DMS 273 treated with DMSO at 0.1 percent for 48 hours (cell line): ENCODE measurements at places on chromosomes 5 and 9.

- no peak for DNase-seq
These were observed 12.5 kb downstream of the SELENOP start for GRCh38 chr5:42799241-42799608.

DNA sequence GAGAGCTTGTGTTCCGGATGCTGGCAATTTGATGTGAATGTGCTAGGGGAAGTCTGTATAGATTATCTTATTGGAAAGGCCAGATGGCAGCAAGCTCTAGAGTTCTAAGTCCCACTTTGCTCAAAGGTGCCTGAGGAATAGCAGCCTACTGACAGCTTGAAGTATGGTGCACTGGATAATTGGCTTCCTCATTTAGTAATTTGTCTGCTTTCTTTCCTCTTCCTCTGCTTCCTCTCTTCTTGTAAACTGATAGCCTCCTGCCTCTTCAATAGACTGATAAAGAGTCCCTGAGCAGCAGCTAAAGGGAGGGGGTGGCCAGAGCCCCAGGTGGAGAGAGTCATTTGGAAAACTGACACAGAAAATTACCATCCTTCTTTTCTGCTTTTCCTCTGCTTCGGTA, 177.3 kb downstream of the FGF1 start:
- DNase-seq: peak; percentile 61

DNA sequence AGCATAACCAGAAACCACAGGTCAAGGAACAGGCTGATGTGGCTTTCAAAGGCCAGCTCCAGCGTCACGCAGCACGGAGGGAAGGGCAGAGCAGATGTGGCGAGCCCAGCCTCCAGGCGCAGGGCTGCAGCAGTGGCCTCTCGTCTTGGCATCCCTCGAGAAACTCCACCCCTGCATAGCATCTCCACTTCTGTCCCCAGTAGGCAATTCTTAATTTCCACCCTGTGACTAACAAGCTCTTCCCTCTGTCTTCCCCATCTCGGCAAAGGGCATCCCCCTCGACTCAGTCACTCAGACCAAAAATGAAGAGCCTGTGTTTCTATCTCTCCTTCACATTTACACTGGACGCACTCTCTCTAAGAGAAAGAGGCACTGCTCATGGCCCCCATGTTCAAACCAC, 1.7 kb upstream of the CACNA1B start:
- DNase-seq: no peak

DNA sequence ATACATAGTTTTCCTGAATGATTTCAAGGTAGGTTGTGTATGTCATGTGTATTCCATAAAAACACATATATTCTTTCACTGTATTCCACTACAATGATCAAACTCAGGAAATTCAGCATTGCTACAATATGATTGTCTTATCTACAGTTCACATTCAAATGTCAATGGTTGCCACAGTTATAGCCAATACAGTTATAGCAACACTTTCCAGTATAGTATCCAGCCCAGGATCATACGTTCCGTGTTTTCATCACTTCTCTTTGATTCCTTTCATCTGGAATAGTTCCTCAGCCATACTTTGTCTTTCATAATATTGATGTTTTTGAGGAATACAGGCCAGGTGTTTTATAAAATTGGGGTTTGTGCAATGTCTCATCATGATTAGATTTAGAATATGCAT, 9.5 kb downstream of the OR2S2 start:
- DNase-seq: no peak

- no peak for DNase-seq
These were observed 78.1 kb downstream of the PHF2 start for GRCh38 chr9:93654351-93654961.

DNA sequence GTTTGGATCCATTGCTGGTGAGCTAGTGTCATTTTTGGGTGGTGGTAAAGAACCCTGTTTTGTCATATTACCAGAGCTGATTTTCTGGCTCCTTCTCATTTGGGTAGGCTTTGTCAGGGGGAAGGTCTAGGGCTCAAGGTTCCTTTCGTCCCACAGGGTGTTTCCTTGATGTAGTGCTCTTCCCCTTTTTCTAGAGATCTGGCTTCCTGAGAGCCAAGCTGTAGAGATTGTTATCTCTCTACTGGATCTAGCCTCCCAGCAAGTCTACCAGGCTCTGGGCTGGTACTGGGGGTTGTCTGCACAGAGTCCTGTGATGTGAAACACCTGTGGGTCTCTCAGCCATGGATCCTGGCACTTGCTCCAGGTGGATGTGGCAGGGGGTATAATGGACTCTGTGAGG, 145.9 kb downstream of the HINT1 start:
- no peak for DNase-seq

DNA sequence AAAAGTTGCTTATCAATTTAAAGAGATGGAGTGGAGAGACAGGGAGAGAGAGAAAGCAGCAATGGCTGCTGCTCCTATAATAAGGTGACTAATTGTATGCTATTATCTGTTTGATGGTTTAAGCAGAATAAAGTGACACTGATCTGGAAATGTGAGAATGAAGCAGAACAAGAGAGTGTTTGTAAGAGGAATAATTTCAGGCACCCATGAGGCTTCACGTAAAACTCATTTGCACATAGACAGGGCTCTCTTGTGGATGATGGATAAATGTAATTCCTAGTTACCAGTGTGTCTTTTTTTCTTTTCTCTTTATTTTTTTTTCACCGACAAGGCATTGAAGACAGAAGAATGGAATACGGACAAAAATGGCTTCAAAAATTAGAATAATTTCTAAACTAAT, 228.8 kb upstream of the TYRP1 start:
- DNase-seq: no peak

DNA sequence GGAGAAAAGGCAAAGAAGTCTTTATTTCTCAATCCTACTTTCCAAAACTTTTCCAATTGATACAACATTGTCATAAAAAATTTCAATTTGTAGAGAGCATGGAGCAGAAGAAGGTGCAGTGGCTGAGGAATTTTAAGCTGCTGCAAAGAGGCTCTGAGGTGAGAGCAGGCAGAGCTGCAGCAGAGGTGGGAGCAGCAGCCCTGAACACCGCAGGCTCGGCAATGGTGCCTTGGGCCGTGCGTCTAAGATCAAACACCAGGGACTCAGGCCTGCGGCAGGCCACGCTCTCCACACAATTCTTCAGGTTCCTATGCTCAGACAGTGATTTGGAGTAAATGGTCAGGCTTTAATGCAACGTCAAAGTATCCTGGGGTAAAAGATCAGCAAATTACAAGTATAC, 46.3 kb downstream of the SIL1 start:
- no peak for DNase-seq

GRCh38 chr5:125717209-125717608, 706.0 kb upstream of the GRAMD2B start:
- DNase-seq: no peak

- DNase-seq: no peak
These were observed 16.6 kb upstream of the ANP32B start for GRCh38 chr9:97966493-97966892.

- DNase-seq: peak; percentile 94
These were observed at the start of gene SPATA24 for GRCh38 chr5:139403787-139404483. Gene SPATA24 (minus strand): TSS chr5:139404089. CDS start chr5:139404060, 29 bp downstream.

DNA sequence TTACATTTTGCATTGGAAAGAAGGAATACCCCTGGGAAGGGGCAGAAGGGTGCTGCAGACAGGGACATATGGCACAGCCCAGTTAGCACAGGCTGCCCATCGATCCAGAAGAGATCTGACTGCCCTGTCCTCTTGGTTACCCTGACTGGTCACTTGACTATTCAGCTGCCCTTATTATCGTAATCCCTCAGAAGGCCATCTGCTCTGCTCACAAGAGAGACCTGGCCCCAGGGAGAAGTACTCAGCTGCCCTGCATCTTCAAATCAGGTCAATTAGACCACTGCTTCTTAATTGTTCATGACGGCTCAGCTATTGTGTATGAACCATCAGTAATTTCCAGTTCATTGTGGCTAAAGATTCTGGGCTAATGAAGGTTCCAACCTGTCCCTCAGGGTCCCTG, 345.0 kb downstream of the TLE1 start:
- no peak for DNase-seq

DNA sequence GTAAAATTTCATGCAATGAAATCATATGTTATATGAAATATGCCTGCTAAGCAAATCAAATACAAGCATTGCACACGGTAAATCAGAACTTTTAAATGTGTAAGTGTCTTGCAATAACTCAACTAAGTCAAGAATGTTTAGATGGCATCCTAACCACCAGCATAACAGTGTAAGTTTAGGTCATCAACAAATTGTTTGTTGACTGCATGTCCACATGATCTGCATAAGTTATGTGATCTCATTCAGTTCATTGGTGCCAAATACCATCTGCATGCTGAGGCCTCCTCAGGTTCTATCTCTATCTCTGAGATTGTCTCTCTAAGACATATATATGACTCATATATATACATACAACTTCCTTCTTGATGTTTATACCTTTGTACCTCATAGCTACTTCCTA, 159.6 kb upstream of the STK32A start:
- DNase-seq: no peak

- no peak for DNase-seq
These were observed 27.5 kb downstream of the UBQLN1 start for GRCh38 chr9:83680233-83680632.

GRCh38 chr9:68419901-68420300, 63.5 kb downstream of the PGM5 start:
- no peak for DNase-seq
